ENCODE measurements at places on chromosomes 4 and X.

DNA sequence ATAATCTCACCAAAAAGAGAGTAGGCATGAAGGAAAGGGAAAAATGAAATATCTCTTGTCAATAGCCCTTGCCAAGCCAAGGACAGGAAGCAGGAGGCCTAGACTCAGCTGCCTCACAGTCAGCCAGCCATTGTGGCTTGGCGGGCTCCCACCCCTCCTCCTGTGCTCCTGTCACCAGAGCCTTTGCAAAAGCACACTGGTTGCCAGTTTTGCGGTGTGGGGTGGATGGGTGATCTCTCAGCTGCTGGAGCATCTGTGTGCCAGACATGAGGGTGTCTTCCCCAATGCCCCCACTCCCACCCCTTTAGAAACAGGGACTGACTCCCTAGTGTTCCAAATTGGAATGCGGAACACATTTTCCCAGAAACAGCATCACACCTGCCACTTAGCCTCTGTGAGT is 26.1 kb downstream of the ARHGEF6 start:
- no peaks in the 10 kb centered on the region for H3K36me3 ChIP-seq
- no peak overlapping the region for H3K27ac ChIP-seq

- peaks cover 30% of the 10 kb centered on the region for H3K36me3 ChIP-seq
- peak; percentile 97 for DNase-seq
- H3K27me3 ChIP-seq: no peaks in the 10 kb centered on the region
- peaks cover 71% of the 10 kb centered on the region for H3K4me1 ChIP-seq
- H3K4me3 ChIP-seq: no peak overlapping the region
Observed at GRCh38 chr4:113474017-113474416, 287.5 kb downstream of the CAMK2D start.

- peaks cover 18% of the 10 kb centered on the region for H3K4me1 ChIP-seq
- no peak for DNase-seq
- H3K27ac ChIP-seq: no peak overlapping the region
- H3K36me3 ChIP-seq: no peaks in the 10 kb centered on the region
- H3K4me3 ChIP-seq: no peak overlapping the region
Observed at GRCh38 chr4:121199742-121200561, 35.8 kb upstream of the TNIP3 start.

- no peak for DNase-seq
- H3K27me3 ChIP-seq: no peaks in the 10 kb centered on the region
- H3K27ac ChIP-seq: no peak overlapping the region
Observed at GRCh38 chr4:126251169-126251568, 936.4 kb downstream of the FAT4 start.

GRCh38 chr4:3042226-3042625 is 32.1 kb downstream of the HTT-AS start:
- H3K4me1 ChIP-seq: peaks cover 10% of the 10 kb centered on the region
- peak overlapping the region; percentile 63 for H3K27ac ChIP-seq
- H3K36me3 ChIP-seq: no peaks in the 10 kb centered on the region

DNA sequence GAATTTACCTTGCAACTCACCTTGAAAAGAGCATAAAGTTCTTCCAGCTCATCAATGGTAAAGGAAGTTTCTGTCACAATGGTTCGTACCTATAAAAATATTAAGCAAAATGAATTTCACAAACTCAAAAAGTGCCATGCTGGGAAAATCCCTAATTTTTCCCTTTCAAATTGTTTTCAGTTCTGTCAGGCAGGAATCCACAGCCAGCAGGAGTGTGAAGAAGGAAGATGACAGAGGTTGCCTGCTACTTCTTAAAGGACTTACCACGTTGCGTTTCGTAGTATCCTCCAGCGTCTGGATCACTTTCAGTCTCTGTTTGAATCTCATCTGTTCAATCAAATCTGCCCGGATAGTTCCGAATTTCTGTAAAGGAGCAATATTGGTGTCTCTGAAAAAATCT is 70.3 kb upstream of the UCP1 start:
- H3K4me1 ChIP-seq: peaks cover 12% of the 10 kb centered on the region
- H3K27ac ChIP-seq: no peak overlapping the region
- DNase-seq: no peak
- H3K27me3 ChIP-seq: no peaks in the 10 kb centered on the region
- peaks cover 9% of the 10 kb centered on the region for H3K36me3 ChIP-seq

GRCh38 chr4:120680647-120681228 is 241.8 kb downstream of the PRDM5 start:
- peaks cover 12% of the 10 kb centered on the region for H3K4me1 ChIP-seq
- no peaks in the 10 kb centered on the region for H3K36me3 ChIP-seq
- no peak overlapping the region for H3K27ac ChIP-seq
- DNase-seq: no peak

DNA sequence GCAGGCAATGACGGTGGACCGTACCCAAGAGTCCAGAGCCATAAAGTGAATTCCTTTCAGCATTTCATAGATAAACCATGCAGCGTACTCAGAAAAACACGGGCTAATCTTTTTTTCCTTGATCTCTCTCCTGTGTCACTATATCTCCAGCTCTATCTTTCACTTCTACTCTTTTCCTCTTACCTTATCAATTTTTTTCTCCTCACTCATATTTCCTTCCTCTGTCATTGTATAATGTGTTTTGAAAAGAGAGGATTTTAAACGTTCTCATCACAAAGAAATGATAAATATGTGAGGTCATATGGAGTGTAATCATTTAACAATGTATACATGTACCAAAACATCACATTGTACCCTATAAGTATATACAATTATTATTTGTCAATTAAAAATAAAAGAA is 176.5 kb downstream of the CPE start:
- no peak overlapping the region for H3K27ac ChIP-seq
- no peak for DNase-seq
- H3K27me3 ChIP-seq: no peaks in the 10 kb centered on the region

GRCh38 chrX:20309806-20310205 is 43.1 kb upstream of the RPS6KA3 start:
- H3K27me3 ChIP-seq: no peaks in the 10 kb centered on the region
- H3K4me3 ChIP-seq: no peak overlapping the region
- no peaks in the 10 kb centered on the region for H3K36me3 ChIP-seq
- peak; percentile 37 for DNase-seq
- no peak overlapping the region for H3K27ac ChIP-seq

DNA sequence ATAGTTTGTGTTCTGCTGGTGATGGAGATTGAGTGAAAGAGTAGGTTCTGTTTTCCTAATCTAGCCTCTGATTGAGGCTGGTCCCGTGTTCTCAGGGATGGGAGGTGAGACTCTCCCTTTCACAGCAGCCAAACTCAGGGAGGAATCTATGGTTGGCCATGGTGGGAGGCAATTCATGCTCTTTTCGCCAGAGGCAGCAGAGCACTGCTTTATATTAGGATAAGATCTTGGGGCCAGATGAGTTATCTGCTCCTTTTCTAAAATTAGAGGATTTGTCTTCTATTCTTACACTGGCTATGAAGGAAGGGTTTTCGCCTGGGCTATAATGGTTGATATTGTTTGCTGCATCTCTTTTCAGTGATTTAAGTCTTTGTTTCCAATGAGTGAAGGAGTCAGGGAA is 63.9 kb upstream of the NLGN4X start:
- no peaks in the 10 kb centered on the region for H3K27me3 ChIP-seq
- no peaks in the 10 kb centered on the region for H3K4me1 ChIP-seq
- no peak overlapping the region for H3K27ac ChIP-seq
- H3K4me3 ChIP-seq: no peak overlapping the region
- no peak for DNase-seq
- no peaks in the 10 kb centered on the region for H3K36me3 ChIP-seq

- H3K27me3 ChIP-seq: no peaks in the 10 kb centered on the region
- no peaks in the 10 kb centered on the region for H3K4me1 ChIP-seq
Observed at GRCh38 chr4:123621072-123621705, 224.6 kb downstream of the SPRY1 start.

- peaks cover 25% of the 10 kb centered on the region for H3K4me1 ChIP-seq
- no peak overlapping the region for H3K27ac ChIP-seq
- no peak for DNase-seq
- H3K36me3 ChIP-seq: peaks cover 15% of the 10 kb centered on the region
- H3K27me3 ChIP-seq: no peaks in the 10 kb centered on the region
Observed at GRCh38 chr4:52032005-52032404, 6.1 kb downstream of the SGCB start.

GRCh38 chr4:4875147-4875546 is 15.7 kb downstream of the MSX1 start:
- no peak for DNase-seq
- H3K27me3 ChIP-seq: peaks cover 35% of the 10 kb centered on the region
- H3K4me1 ChIP-seq: peaks cover 15% of the 10 kb centered on the region
- no peak overlapping the region for H3K4me3 ChIP-seq
- H3K36me3 ChIP-seq: no peaks in the 10 kb centered on the region

- no peaks in the 10 kb centered on the region for H3K36me3 ChIP-seq
- H3K4me1 ChIP-seq: peaks cover 16% of the 10 kb centered on the region
- no peaks in the 10 kb centered on the region for H3K27me3 ChIP-seq
- DNase-seq: no peak
- H3K4me3 ChIP-seq: no peak overlapping the region
Observed at GRCh38 chr4:98663226-98664006, 5.0 kb upstream of the TSPAN5 start.

GRCh38 chrX:17567187-17567586 is 170.1 kb upstream of the SCML1 start:
- H3K4me1 ChIP-seq: peaks cover 28% of the 10 kb centered on the region
- H3K36me3 ChIP-seq: no peaks in the 10 kb centered on the region
- no peak overlapping the region for H3K27ac ChIP-seq
- no peak overlapping the region for H3K4me3 ChIP-seq
- no peaks in the 10 kb centered on the region for H3K27me3 ChIP-seq

DNA sequence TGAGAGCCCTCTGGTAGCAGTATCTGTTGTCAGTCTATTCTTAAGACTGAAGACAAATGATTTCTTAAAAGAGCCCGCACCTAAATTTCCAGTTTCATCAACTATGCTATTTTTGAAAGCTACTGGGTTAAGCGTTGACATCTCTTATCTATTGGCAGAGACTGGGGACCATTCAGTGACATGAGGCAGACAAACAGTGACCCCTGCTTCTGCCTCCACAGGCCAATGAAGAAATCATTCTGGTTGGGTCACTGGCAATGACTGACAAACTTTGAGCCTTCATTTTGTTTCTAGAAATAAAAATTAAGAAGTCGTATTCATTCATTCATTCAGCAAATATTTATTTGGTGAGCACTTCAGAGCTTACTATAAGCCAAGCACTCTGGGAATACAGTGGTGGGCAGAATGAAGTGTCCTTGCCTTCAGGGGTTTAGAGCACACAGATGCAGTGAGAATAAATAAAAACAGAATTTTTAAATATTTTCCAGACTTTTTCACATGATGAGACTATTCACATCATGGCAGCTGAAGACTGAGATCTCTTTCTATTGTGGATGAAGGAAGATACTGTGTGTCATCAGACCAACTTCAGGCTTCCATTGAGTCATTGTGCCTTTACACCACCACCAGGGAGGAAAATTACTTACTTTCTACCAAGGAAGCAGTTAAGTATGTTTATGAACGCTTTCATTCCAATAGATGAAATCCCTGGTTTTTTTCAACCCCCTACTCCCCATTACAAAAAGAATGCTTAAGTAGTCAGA is 36.0 kb downstream of the SORBS2 start:
- peak overlapping the region; percentile 46 for H3K4me3 ChIP-seq
- DNase-seq: peak; percentile 55
- H3K27me3 ChIP-seq: no peaks in the 10 kb centered on the region
- peak overlapping the region; percentile 34 for H3K27ac ChIP-seq

- no peaks in the 10 kb centered on the region for H3K36me3 ChIP-seq
- no peak overlapping the region for H3K4me3 ChIP-seq
- no peaks in the 10 kb centered on the region for H3K4me1 ChIP-seq
- no peak overlapping the region for H3K27ac ChIP-seq
- no peaks in the 10 kb centered on the region for H3K27me3 ChIP-seq
- no peak for DNase-seq
Observed at GRCh38 chr4:97560009-97560408, 583.3 kb downstream of the STPG2 start.

- H3K4me1 ChIP-seq: no peaks in the 10 kb centered on the region
- H3K27ac ChIP-seq: no peak overlapping the region
- no peak overlapping the region for H3K4me3 ChIP-seq
- no peaks in the 10 kb centered on the region for H3K27me3 ChIP-seq
- H3K36me3 ChIP-seq: no peaks in the 10 kb centered on the region
Observed at GRCh38 chr4:132071815-132072214, 1077.3 kb upstream of the PCDH10 start.

- peak; percentile 18 for DNase-seq
- H3K27me3 ChIP-seq: no peaks in the 10 kb centered on the region
- H3K4me3 ChIP-seq: no peak overlapping the region
- no peaks in the 10 kb centered on the region for H3K36me3 ChIP-seq
- H3K4me1 ChIP-seq: no peaks in the 10 kb centered on the region
- H3K27ac ChIP-seq: no peak overlapping the region
Observed at GRCh38 chrX:153029875-153030274, 26.4 kb upstream of the PNMA3 start.

DNA sequence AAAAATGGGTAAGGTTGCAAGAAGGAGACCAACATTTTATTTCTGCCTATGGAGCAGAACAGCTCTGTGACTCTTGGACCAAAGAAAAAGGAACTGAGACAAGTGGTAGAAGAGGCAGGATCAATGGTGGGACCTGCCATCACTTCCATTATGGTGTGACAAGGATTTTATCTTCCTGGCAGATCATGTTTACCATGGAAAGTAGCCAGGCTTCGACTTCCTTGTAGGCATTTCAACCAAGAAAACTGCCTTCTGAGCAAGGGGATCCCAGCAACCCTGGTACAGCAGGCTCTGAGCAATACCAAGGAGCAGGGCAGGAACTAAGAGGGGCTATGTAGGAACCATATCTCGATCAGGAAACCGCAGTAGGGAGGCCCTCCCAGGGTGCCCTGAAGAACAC is 317.4 kb downstream of the IQCM start:
- no peak for DNase-seq
- no peaks in the 10 kb centered on the region for H3K4me1 ChIP-seq
- H3K36me3 ChIP-seq: no peaks in the 10 kb centered on the region
- no peaks in the 10 kb centered on the region for H3K27me3 ChIP-seq
- no peak overlapping the region for H3K27ac ChIP-seq
- H3K4me3 ChIP-seq: no peak overlapping the region

- H3K27ac ChIP-seq: no peak overlapping the region
- H3K36me3 ChIP-seq: peaks cover 41% of the 10 kb centered on the region
- H3K27me3 ChIP-seq: no peaks in the 10 kb centered on the region
- no peak for DNase-seq
- H3K4me3 ChIP-seq: no peak overlapping the region
Observed at GRCh38 chr4:94253036-94253435, 45.4 kb downstream of the SMARCAD1 start.

- H3K27me3 ChIP-seq: no peaks in the 10 kb centered on the region
- H3K4me3 ChIP-seq: no peak overlapping the region
- no peak overlapping the region for H3K27ac ChIP-seq
- no peaks in the 10 kb centered on the region for H3K4me1 ChIP-seq
- H3K36me3 ChIP-seq: no peaks in the 10 kb centered on the region
- no peak for DNase-seq
Observed at GRCh38 chr4:119946359-119946758, 120.3 kb downstream of the MAD2L1 start.

GRCh38 chr4:175961604-175962003 is 104.0 kb upstream of the WDR17 start:
- H3K27ac ChIP-seq: no peak overlapping the region
- H3K36me3 ChIP-seq: no peaks in the 10 kb centered on the region
- H3K27me3 ChIP-seq: no peaks in the 10 kb centered on the region
- no peak for DNase-seq
- H3K4me1 ChIP-seq: no peaks in the 10 kb centered on the region

DNA sequence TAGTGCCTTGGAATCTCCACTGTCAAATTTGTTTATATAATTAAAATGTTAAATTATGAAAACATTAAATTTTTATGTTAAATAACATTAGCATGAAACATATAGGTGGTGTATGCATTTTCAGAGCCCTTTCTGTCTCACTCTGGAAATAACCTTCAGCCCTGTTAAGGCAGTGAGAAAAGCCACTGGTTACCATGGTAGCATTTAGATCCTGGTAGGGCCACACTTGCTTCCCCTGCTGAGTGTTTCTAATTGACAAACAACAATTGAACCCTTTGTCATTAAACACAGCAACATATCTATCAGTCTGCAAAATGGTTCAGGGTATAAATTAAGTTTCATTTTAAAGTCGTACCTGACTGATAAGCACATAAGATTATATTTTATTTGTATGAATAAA is 63.5 kb downstream of the PDK3 start:
- no peak overlapping the region for H3K4me3 ChIP-seq
- H3K4me1 ChIP-seq: no peaks in the 10 kb centered on the region
- H3K27ac ChIP-seq: no peak overlapping the region
- H3K36me3 ChIP-seq: no peaks in the 10 kb centered on the region

Measured in GM23248 (cell line).